Smooth muscle cell of bladder (primary cell): ENCODE measurements at places on chromosomes 1 and 21. TPM values are rescaled to one million over a fixed set of nuclear protein-coding genes. Genes with fewer than 3 reads are reported as not detected.

DCDC2B gene
- total RNA-seq = under 0.01 TPM in 1 of 2 replicates, not detected in the other

LRRC53 gene
- total RNA-seq = not detected in 2 replicates

CCDC24 gene
- 2.8 and 4.1 TPM in 2 replicates for total RNA-seq

ITGB3BP gene
- total RNA-seq = 14.4 and 19.5 TPM in 2 replicates

AIRE gene
- 0.09 and 0.14 TPM in 2 replicates for total RNA-seq

S100A7A gene
- total RNA-seq = not detected in 2 replicates

CBR1 gene
- 112 and 131 TPM in 2 replicates for total RNA-seq

LRRIQ3 gene
- 1.1 TPM in 2 replicates for total RNA-seq

TRIM62 gene
- total RNA-seq = 1.8 and 2.3 TPM in 2 replicates

SPRR2B gene
- total RNA-seq = not detected in 2 replicates

PLEKHN1 gene
- 0.18 and 0.28 TPM in 2 replicates for total RNA-seq

HSD3B1 gene
- total RNA-seq = not detected in 2 replicates

RIMS3 gene
- total RNA-seq = 0.14 and 0.18 TPM in 2 replicates

PIGM gene
- total RNA-seq = 3.3 and 3.7 TPM in 2 replicates

PRPF38A gene
- 7.5 and 9.5 TPM in 2 replicates for total RNA-seq

VN1R5 gene
- not detected in 2 replicates for total RNA-seq
